ENCODE measurements at places on chromosomes 6 and 20. TPM values are rescaled to one million over a fixed set of nuclear protein-coding genes. Genes with fewer than 3 reads are reported as not detected.

- DNase-seq = peak; percentile 39
Observed at GRCh38 chr6:148528292-148528691, 185.7 kb downstream of the SASH1 start.

GRCh38 chr6:120278689-120279396 is 929.3 kb upstream of the MAN1A1 start:
- no peak for DNase-seq

DNA sequence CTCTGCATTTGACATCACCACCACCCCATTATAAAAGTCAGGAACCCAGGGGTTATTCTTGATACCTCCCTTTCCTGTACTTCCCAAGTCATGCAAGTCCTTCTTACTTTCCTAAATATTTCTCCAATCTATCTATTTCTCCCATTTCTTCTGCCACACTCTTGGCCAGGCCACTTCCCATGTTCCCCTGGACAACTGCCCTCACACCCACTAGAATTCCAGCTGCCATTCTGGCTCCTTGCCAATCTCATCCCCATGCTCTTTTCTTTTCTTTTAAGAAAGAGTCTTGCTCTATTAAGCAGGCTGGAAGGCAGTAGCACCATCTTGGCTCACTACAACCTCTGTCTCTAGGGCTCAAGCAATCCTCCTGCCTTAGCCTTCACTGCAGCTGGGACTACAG is 15.2 kb downstream of the DEFB132 start:
- no peak for DNase-seq

DNA sequence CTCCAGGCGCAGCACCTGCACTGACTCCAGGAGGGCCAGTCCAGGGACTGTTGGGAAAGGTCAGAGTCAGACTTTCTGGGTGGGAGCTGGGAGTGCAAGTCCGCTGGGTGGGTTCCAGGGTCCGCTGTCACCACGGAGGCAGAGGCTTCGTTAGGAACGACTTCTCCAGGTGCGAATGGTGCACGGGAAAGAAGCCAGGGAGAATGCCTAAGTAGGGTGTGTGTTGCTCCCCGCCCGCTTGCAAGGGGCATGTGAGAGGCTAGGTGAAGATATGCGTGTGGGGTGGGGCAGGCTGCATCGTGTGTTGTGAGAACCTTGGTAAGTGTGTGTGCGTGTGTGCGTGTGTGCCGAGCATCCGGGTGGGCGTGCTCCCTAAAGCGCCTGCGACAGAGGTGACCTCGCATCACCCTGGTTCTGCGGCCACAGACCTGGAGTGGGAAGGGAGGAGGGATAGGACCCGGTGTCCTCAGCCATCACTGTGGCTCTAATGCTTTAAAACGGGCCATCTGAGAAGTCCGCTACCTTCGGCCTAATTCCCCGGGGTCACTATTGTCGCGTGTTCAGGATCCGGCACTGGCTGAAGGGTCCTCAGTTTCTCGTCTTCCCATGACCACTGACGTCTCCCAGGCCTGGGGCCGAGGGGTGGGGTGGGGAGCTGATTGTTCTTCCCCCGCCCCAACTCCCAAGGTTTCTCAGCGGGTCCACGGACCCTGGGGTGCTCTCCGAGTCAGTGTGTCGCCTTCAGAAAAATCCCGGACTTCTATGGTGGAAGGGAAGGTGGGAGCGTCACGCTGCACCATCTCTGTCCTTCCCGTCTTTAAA is 6.1 kb downstream of the SLC32A1 start:
- DNase-seq = no peak

DNA sequence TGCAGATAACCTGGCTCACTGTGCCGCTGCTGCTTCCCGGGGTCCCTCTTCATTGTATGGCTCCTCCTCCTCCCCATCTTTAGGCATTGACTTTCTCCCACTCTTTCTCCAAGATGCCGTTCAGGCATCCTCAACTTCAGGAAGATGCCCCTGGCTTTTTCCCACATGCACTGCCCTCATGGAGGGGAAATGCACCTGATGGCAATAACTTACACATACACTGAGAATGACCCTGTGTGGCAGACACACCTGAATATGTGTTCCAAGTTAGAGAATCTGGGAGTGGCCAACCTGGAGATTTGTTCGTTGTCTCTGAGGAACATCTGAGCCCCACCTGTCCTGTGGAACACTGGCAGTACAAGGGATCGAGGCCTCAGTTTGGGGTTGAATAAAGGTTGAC is 273.9 kb upstream of the CHD6 start:
- DNase-seq = no peak

- DNase-seq = no peak
Observed at GRCh38 chr6:15823838-15824414, 161.1 kb upstream of the DTNBP1 start.

Gene TRDN
- not detected for total RNA-seq

GRCh38 chr20:62334881-62335280 is 32.1 kb downstream of the ADRM1 start:
- DNase-seq = no peak

All from SK-MEL-5 (cell line).